Non-pigmented ciliary epithelial cell (primary cell): ENCODE measurements at places on chromosomes 7 and 10.

DNA sequence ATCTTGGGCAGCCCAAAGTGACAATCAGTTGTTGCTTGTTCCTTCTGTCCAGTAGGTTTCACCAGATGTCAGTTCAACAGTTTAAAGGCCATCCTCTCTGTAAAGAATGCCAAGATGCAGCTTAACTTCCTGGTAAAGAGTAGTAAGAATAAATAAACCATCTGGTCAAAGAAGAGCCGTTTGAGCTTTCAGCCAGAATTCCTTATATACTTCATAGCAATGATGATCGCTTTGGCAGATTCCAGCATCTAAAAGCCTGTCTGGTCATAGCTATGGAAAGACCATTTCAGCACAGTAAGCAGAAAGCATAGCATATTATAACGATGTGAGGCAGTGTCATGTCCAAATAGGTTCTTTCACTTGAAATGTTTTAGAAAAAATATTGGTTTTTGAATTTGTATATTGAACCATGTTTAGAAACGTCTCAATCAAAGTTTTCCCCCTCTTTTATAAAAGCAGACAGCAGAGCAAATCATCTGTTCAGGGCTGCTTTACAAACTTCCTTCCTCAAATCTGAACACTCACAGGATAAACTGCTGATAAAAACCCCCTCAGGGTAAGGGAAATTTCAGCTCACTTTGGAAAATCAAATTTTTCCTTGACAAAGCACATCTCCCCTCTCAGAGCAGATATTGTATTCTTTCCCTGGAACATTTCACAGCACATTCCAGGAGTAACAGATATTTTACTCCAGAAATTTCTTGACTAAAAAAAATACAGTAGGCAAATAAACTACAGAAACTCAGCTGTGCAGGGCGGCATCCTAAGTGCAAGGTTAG lies 184.1 kb downstream of the NOC3L start:
- no peak for DNase-seq

GRCh38 chr7:55073976-55074528 lies 55.2 kb downstream of the EGFR start:
- no peak for DNase-seq

GRCh38 chr10:117964536-117964935 lies 82.2 kb downstream of the RAB11FIP2 start:
- no peak for DNase-seq

- no peak for DNase-seq
Measured at GRCh38 chr7:91137153-91137787, 127.0 kb upstream of the FZD1 start.

DNA sequence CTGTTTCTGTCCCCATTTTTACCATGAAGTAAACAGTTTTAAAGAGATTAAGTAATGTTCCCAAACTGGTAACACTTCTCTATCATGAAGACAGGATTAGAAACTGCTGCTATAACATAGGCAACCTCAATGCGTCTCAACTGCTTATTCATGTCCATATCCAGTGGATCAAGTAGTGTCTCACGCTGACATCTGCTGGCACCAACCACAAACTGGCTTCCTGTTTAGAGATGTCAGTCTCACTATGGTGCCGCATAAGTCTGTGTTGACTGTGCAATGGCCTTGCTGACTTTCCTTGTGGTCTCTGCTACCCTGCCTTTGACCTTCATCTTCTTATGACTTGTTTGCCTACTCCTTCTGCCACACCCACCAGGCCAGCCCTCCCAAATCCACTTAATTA lies 369.6 kb upstream of the DPP6 start:
- DNase-seq = no peak

- DNase-seq = no peak
Measured at GRCh38 chr7:117384688-117385362, 42.5 kb downstream of the ASZ1 start.

DNA sequence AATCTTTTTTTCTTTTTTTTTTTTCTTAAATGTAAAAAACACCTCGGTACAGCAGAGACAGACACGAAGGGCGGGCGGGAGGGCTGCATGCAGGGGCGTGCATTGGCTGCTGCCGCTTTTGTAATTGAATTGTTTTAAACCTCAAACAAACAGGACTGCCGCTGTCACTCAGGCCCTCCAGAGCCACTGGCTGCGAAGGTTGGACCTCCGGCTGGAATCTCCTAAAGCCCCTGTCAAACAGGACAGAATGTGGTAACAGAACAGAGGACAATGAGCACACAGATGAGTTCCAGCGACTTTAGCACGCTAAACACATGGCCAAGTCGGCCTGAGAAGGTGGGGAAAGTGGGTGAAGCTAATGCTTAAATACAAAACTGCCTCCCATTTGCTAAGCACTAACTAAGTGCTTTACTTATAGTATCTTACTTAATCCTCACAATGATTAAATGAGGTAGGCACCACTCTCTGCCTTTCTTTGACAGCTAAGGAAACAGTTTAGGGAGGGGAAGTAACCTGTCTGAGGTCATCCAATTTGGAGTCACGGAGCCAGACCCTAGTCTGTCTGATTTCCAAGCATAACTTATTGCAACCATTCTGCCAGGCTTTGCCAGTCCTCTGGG lies 3.0 kb upstream of the NDST2 start:
- no peak for DNase-seq
